ENCODE measurements at places on chromosomes 4 and X. TPM values are rescaled to one million over a fixed set of nuclear protein-coding genes. Genes with fewer than 3 reads are reported as not detected.
A peak's percentile ranks its signal among the peaks of the same experiment; 100 is the strongest.

MAGEA8 gene
- not detected for total RNA-seq

DNA sequence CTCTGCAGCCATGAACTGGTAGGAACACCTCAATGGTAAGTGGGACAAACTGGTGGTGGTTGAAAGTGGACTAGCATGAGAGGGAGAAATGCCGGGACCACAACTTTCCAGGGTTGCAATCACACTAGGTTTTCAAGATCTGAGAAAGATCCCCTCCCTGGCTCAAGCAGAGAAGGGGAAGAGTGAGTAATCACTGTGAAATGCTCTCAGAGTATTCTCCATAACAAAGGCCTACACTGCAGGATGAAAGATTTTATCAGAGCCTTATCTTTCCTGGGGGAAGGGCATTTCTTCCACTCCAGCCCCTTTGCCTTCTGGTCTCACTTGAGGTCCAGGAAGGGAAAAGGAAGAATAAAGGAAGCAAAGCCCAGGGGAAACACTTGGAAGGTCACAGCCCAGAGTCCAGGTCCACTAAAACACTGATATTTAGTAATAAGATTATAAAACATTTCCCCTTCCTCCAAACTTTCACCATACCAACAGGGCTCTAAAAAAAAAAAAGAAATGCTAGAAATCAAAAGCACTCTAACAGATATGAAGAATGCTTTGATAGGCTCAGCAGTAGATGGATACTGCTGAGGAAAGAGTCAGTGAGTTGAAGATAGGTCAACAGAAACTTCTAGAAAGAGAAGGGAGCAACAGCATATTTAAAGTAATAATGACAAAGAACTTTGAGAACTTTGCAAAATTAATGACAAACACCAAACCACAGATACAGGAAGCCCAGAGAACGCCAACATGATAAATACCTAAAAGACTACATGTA, 95.9 kb downstream of the WDFY3 start:
- DNase-seq, result peak; percentile 91

AGA gene
- 22.9 TPM for total RNA-seq

DNA sequence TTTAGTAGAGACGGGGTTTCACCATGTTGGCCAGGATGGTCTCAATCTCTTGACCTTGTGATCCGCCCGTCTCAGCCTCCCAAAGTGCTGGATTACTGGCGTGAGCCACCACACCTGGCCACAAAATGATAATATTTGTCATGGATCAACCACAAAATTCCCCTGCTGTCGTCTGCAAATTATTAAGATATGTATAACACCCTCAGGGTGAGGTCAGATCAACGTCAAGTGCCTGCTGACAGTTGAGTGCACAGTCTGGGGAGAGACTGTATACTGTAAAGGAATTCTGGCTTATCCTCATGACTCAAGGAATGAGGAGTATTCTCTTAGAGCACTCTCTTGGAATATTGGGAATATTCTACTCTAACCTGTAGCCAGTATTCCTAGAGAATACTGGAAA, 11.2 kb downstream of the EPGN start:
- DNase-seq, result no peak

DNA sequence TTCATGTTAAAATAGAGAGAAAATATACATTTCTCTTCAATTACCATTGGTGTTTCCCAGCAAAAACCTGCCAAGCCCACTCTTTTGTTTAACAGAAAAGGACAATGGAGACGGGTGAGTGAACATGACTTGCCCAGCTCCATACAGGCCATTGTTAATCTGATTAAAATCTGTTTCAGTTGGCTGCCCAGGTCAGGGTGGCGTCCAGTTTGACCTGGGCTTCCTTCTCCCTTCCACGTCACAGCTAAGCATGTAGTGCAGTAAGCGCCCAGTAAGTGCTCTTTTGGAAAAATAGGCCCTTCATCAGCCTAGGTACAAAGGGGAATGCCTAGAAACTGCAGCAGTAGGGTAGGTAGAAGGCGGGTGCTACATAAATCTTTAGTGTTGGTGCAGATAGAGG, 1.5 kb upstream of the PORCN start:
- no peak for DNase-seq

DNA sequence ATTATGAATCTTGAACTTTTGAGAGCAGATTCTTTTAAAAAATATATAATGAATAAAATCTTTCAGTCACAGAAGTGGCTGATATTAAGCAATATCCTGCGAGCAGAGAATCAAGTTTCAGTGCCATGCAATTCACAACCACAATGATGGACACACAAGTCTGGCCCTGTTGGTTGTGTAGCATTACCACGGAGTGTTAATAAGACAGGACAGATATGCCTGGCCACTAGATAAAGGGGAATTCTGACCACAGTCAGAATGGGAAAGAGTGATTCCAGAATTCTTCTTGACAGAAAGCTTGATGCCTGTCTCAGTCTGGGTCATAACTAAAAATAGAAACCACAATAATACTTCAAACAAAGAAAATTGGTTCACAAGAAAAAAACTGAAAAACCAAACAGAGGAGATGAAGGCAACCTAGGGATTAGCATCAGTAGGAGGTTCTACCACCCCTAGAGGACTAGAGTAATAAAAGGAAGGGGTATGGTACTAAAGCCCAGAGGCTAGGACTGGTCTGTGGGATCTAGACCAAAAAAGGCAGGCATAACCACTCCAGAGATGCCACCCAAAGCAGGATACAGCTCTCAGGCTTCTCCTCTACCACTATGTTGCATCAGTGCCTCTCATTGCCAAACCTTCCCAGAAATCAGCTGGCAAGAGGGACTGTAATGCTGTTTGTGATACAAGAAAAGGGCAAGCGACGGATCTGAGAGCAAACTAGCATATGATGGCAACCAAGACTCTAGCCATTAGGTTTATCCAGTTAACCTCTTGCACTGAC, 59.0 kb downstream of the RNF150 start:
- no peak for DNase-seq

- DNase-seq, result no peak
These were observed 46.4 kb downstream of the IL13RA1 start for GRCh38 chrX:118773782-118774181.

FHDC1 gene
- 0.22 TPM for total RNA-seq

TNIP3 gene
- 0.22 TPM for total RNA-seq

BLTP1 gene
- 69.4 TPM for total RNA-seq

DNA sequence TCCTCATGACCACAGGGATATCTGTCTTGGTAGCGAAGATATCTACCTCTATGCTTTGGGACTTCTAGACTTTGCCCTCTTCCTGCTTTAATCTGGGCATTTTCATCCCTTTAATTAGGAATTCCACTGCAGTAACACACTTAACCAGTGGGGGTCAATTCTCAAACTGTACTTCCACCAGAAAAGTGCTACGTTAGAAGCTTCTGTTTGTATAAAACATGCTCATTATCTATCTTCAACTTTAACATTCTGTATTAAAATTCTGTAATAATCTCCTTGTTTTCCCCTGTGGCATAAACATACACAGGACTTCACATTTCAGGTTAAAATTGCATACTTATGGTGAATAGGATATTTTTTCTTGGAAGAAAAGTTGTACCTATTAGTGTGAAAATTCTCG, 105.6 kb downstream of the AMMECR1 start:
- DNase-seq, result peak; percentile 6

- DNase-seq, result no peak
These were observed 49.8 kb downstream of the WDR19 start for GRCh38 chr4:39232100-39232499.

All from lung microvascular endothelial cell (primary cell).